ENCODE measurements at places on chromosomes 5 and 9.
A peak's percentile ranks its signal among the peaks of the same experiment; 100 is the strongest.

GRCh38 chr5:57420801-57421200 is 61.8 kb downstream of the ACTBL2 start:
- no peak for DNase-seq

DNA sequence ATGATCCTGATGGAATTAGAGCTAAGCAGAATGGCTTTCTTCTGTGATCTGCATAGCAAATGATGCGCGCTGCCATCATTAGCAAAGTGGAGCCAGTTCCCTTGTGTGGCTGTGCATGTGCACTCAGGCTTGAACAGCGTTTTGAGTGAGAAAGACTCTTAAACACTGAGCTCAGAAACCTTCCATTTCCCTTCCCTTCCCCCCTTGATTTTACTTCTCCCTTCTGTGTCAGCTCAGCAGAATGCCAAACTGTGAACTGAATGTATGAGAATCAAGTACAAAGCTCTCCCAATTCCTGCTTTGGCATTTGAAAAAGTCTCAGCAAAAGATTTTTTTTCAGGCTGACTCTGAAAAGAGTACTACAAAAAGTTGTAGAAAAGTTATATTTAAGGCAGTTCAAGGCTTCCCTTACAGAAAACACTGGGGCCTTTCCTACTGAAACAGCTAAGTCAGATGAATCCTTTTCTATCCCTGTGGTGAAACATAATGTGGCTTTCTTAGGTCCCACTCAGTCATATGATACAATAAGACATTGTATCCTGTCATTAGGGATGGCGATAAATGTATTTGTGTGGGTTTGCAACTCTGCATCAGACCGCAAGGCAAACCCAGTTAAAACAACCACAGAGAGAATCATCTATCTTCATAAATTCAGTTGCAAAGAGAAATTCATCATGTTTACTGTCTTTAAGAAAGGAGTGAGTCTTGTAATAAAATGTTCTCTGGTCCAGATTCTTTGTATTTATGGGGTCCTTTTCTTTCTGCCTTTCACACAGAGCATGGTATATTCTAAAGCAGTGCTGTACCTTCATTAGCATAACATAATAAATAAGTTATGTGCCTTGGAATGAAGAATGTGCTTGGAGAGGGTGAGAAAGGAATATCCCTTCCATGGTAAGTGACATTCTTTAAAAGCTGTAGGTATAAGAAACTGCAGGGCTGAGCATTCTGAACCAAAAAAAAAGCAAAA is 222.6 kb downstream of the CAAP1 start:
- no peak for DNase-seq

- DNase-seq, result no peak
Observed at GRCh38 chr5:90949469-90950358, 391.1 kb downstream of the ADGRV1 start.

GRCh38 chr9:131656356-131657036 is 83.4 kb downstream of the RAPGEF1 start:
- DNase-seq, result peak; percentile 91

DNA sequence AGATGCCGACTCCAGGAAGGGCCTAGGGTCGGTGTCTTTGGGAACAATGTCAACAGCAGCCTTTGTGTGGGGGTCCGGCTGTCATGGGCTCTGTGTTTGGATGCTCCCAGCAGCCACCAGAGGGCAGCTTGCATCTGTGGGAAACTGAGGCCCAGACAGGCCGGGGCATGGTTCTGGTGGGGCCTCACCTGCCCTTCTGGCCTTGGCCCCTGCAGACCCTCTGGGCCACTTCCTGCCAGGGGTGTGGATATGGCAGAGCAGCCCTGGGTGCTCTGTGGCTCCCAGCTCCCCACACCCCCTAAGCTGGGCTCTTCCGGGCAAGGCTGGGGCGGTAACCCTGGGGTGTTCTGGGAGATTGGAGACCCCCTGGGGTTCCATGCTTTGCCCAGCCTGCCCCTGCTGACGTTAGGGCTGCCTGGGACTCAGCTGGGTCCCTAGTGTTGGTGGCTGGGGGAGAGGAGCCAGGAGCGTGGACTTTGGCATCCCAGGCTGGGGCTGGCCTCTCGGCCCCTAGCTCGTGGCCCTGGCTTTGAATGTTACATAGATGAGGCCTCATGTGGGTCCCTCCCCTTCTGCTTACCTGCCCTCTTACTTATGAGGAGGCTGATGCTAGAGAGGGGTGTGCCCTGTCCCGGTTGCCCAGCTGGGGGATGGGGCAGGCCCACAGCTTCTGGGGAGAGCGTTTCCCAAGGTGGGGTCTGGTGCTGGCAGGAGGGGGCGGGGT is 38.3 kb downstream of the RXRA start:
- no peak for DNase-seq

DNA sequence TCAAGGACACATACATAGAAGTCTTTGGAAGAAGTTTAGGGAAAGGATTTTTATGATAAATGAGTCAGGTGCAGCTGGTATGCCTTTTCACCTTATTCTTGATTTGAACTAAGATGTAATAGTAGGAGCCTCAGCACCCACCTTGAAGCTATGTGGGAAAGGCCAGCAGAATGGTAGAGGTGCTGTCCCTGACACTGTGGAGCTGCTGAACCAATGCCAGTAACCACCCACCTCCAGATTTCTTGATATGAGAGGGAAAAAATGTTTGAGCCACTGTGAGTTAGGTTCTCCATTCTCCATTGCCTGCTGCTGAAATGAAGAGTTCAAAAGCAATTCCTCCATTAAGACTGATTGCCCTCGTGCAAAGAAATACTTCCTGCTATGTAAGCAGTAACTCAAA is 12.2 kb upstream of the HMGCR start:
- DNase-seq, result no peak

DNA sequence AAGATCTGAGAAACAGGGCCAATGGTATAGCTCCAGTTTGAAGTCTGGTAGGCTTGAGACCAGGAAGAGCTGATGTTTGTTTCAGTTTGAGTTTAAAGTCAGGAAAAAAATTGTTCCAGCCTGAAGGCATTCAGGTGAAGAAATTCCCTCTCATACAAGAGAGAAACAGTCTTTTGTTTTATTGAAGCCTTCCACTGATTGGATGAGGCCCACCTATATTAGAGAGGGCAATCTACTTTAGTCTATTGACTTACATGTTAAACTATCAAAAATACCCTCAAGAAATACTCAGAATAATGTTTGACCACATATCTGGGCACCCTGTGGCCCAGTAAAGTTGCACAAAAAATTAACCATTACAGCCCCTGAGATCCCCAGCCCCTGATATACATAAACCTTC is 5.2 kb upstream of the DEPDC1B start:
- no peak for DNase-seq

DNA sequence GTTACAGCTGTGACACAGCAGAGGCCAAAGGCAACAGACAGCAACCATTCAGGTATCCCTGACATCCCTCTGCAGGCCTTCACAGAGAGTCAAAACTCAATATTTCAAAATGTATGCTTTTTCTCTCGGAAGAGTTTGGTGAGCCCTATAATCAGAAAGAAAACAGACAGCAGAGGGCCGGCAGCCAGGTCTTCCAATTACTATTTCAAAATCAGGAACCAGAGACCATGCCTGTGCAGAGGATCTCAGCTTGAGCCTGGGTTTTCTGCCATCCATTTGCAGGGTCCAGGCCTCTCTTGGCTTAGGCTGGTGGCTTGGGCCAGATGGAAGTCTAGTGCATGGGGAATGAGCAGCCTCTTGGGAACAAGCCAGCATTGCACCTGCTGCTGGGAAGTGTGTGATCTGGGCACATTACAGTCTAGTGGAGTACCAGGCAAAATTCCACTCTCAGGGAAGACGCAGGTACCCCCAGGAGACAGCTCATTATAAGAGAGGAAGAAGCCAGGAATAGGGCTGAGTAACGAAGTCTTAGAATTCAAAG is 231.3 kb downstream of the ENC1 start:
- DNase-seq, result no peak

- DNase-seq, result no peak
Observed at GRCh38 chr9:101463397-101463796, 27.8 kb upstream of the ALDOB start.

- DNase-seq, result no peak
Observed at GRCh38 chr5:115838885-115839518, 2.4 kb downstream of the ATG12 start.

DNA sequence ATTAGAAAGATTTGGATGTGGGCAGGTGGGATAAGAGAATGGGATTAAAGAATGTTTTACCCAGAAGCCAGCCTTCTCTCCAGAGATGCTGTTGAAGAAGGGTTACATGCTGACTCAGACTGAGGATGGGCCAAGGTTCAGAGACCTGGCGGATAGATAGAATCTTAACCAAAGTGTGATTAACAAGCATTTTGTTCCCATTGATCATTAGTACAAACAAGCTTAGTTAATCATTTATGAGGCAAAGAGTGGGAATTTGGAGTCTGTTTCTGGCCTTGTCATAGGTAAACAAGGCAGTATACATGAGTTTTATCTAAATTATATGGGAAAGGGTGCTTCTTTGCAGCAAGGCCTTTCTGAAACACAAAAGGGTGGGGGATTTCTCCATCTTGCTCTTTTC is 20.8 kb upstream of the DTWD2 start:
- DNase-seq, result no peak

DNA sequence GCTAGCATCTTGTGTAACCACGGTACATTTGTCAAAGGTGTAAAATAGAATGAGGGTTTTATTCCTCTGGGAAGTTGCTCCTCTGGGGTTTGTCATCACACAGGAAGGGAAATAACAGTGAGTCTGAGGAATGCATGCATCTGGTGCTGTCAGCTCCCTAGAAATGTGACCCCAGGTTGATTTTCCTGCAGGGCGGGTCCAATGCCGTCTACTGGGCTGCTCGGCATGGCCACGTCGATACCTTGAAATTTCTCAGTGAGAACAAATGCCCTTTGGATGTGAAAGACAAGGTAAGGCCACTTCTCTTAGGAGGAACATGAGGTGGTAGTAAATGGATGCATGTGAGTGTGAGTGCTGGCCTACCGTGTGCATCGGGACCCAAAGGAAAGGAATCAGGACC is 78.8 kb upstream of the CTSL start:
- DNase-seq, result peak; percentile 48

DNA sequence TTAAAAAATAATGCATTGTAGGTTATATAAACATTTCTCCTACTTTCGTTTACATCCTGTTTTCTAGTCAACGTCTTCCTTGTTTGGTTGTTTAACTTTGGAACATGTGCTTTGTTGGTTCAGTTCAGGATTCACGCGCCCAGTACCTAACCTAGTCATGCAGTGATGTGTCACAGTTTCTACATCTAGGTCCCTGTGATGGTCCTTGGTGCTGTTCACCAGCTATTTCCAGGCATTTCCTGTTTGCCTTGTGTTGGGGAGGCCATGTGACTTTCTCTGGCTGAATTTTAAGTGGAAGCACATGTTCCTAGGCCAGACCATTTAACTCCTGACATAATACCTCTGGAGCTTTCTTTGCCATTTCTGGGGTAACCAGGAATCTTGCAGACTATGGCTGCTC is 292.3 kb downstream of the SMARCA2 start:
- DNase-seq, result no peak

DNA sequence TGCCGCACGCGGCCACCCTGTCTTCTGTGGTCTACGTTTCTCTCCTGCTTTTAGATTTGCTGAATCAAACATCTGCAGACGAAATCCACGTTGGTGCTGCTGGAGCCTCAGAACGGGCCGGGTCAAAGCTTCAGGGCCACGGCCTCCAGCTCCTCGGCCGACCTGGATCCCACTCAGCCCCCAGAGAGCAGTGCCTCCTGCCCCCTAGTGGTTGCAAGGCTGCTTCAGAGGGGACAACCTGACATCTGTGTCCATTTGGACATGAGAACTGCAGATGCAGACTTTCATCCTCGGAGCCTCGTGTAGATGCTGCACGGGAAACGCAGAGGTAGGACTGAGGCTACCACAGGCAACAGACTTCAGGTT is 23.0 kb upstream of the SLC6A3 start:
- DNase-seq, result peak; percentile 58

DNA sequence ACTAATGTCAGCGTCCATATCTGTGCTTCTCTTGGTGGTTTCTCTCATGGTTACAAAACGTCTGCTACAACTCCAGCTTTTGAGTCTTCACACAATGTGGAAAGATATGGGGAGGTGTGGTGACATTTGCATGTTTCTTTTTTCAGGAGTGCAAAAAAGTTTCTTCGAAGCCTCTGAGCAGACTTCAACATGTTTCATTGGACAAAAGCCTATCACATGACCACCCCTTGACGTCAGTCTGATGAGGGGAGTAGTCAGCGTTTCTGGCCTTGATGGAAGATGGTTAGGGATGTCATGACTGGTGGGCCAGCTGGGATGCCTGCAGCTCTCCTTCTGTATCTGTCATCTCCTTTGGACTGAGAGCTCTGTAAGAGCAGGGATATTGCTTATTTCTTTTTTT is 61.4 kb downstream of the PTPDC1 start:
- no peak for DNase-seq

GRCh38 chr5:6360323-6361072 is 17.8 kb downstream of the MED10 start:
- peak; percentile 77 for DNase-seq

- DNase-seq, result no peak
Observed at GRCh38 chr9:132026932-132027585, 52.6 kb downstream of the MED27 start.

DNA sequence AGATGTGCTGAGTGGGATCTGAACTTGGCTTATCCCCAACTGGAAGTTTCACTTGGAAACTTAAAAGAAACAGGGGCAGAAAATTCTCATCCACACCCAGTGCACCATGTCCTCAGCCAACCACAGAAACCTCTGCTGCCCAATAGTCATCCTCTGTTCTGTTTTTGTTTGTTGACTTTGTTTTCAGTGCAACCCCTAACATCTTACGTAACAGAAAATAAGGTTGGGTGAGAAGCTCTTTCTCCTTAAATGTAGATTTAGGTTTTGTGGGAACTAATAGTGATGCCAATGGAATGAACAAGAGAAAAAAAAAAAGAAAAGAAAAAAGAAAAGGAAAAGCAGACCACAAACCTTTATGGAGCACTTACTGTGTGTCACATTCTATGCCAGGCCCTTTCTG is 262.8 kb downstream of the PAPPA start:
- DNase-seq, result no peak

DNA sequence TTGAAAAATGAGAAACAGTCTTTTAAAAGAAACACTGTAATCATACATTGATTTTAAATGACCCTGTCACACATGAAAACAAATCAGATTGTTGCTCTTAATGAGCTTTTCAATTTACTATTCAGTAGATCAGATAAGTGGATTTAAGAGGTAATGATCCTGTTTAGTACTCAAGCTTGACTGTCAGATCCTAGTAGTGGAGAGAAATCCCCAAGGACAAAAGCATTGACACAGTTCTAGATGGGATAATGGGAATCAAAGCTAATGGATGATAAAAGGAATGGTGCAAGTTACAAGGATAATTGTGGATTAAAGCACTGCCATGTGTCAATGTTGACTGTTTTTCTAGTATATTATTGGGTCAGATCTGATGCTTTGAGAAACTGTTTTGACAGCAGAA is 142.3 kb upstream of the TLX3 start:
- DNase-seq, result no peak

GRCh38 chr5:110346893-110347358 is 379.5 kb downstream of the TMEM232 start:
- DNase-seq, result no peak

DNA sequence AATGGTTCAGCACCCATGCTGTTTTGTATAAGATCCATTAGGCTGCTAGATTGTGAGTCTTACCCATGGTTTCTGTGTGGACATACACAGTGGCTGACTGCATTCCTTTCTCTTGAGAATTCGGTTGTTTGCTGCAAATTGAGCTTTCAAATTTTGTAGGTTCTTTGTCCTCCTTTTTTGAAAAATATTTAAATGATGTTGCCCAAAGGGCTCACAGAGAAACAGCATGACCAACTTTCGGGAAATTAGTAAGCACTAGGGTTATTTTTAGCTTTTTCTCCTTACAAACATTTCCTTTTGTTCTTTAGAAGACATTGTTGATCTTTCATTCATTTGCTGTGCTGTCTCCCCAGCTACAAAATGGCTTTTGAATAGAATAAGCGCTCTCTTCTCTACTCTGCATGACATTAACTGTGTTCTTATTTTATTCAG is 79.4 kb downstream of the NLN start:
- DNase-seq, result no peak
